ENCODE measurements at places on chromosomes 3 and 15.

GRCh38 chr3:122572940-122573412 lies 4.5 kb upstream of the PARP15 start:
- peak; percentile 72 for DNase-seq

DNA sequence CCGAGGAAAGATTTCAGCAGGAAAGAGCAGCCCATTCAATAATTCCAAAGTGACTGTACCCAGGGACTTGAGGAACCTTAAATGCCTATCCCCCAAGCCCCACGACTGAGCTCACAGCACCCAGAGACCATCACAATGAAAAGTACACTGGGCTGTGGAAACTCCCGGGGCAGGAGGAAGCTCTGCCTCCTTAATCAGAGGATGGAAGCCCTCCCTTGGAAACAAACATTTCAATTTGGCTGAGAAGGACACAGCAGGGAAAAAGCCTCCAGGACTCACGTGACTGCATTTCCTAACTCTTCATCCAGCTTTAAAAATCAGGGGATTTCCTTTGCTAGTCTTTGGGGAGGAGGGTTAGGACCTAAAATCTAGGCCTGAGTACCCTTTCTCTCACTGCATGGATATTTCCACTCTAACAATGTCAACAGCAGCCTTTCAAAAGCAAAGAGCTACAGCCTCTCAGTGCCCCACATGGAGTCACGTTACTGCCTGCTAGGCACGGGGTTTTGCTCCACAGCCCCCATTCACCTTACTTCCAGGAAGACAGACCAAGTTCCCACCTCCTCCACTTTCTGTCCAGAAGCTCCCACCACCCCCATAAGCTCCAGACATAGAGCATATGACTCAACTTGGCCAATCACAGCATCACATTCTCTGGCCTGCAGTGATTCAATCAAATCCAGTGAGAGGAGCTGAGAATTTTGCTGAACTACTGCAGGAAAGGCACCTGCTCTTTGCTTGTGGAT lies 68.9 kb upstream of the WNT5A start:
- DNase-seq = no peak

DNA sequence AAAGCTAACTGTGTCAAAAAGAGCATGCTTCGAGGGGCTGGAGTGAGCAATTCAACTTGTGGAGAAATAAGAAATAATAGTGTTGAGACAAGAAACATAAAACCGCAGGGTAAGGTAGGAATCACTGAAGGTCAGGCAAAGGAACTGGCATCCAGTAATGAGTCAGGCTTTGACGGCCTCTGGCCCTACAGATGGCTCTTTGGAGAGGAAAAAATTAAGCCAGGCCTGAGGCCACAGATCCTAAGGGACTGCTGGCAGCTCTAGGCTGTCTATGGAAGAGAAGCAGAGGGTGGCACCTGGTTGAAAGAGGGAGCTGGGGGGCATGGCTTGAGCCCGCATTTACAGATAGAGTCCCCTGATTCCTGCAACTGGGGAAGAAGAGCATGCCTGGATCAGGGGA lies 28.6 kb upstream of the ZSCAN2 start:
- DNase-seq = no peak

GRCh38 chr3:62368705-62369475 lies 4.5 kb downstream of the FEZF2 start:
- DNase-seq = no peak

DNA sequence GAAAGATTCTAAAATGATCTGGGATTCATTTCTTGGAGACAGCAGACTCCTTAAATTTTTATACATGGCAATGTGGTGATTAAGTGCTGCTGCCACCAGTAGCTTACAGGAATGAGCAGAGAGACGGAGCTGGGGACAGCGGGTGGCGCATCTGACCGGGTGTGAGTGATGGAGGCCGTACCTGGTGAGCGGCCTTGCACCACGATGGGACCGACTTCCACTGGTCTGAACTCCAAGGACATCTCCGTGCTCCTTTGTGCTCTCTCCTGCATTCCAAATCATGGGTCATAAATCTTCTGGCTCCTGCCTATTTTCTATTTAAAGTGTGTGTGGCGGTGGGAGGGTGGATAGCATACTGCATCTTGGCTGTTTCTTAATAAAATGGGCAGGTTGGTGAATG lies 262.6 kb downstream of the ABHD5 start:
- DNase-seq = no peak

- DNase-seq = no peak
Measured at GRCh38 chr15:67082007-67082536, 16.7 kb downstream of the SMAD3 start.

DNA sequence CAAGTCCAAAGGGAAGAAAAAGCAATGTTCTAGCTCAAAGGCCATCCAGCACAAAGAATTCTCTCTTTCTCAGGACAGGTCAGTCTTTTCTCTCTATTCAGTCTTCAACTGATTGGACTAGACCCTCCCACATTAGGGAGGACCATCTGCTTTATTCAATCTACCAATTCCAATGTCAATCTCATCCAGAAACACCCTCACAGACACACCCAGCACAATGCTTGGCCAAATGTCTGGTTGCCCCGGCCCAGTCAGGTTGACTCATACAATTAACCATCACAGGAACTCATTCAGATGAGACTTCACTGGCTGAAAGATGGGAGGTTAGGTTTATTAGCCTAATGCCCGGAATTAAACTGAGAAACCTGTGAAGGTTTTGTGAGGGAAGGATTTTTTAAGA lies 32.4 kb downstream of the ACAN start:
- DNase-seq = no peak

DNA sequence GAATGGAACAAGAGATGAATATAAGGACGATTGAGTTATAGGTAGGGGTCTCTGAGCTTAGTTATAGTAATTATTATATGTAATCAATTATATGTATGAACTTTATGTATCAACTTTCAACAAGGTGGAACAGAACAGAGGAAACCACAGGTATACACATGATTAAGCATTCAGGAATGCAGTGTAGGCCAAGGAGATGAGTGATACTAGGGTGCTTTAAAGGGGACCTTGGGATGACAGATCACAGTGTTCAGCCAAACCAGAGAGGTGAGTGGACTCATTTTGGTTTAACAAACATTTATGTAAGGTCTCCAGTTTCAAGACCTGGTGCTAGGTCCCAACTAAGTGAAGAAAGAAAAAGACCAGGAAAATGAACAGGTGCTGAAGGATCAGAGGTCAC lies 895.5 kb downstream of the ROBO2 start:
- DNase-seq = no peak

- no peak for DNase-seq
Measured at GRCh38 chr15:74381481-74381880, 14.0 kb upstream of the CYP11A1 start.

GRCh38 chr3:79297245-79297960 lies 470.4 kb downstream of the ROBO1 start:
- no peak for DNase-seq

DNA sequence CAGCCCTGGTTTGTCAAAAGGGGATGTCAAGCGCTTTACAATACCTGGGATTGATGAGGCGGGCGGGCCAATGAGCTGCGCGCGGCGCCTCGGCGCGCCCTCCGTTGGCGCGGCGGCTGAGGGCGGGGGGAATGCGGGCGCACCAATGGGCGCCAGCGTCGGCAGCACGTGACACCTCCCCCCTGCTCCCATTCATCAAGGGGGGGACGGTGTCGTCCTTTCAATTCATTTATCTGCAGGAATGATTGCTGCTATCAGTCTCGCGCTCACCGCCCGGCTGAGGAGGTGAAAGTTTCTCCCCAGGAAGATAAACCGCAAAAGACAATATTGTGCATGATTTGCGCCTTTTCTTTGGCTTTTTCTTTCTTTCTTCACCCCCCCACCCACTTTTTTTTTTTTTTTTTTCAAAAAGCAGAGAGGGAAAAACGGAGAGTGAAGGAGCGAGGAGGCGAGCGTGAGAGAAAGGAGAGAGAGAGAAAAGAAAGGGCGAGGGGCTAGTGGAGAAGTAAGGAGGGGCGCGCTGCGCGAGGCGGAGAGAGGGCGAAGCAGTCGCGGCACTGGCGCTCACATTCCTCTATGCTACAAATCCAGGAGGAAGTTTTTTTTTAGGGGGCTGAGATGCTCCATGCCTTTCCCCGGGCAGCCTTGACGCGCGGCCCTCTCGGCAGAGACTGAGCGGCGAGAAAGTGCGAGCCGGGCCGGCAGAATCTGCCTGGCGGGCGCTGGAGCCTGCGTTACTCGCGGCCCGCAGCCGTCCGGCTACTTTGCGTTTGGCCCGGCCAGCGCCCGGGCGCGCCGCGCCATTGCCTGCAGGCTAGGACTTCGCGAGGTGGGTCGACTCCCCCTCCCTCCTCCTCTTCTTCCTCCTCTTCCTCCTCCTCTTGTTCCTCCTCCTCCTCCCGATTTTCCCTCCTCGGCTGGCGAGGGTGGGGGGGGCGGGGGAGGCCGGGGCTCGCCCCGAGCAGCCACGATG lies at the start of gene ZIC1:
Gene ZIC1 (plus strand): TSS at position 223 of the 973 bp plus-strand sequence. CDS start 748 bp downstream, at position 971.
- DNase-seq = no peak

GRCh38 chr3:182294256-182294655 lies 499.0 kb upstream of the ATP11B start:
- no peak for DNase-seq

GRCh38 chr3:2731843-2732242 lies 378.3 kb downstream of the IL5RA start:
- no peak for DNase-seq
